ENCODE measurements at places on chromosomes 7 and 10.

DNA sequence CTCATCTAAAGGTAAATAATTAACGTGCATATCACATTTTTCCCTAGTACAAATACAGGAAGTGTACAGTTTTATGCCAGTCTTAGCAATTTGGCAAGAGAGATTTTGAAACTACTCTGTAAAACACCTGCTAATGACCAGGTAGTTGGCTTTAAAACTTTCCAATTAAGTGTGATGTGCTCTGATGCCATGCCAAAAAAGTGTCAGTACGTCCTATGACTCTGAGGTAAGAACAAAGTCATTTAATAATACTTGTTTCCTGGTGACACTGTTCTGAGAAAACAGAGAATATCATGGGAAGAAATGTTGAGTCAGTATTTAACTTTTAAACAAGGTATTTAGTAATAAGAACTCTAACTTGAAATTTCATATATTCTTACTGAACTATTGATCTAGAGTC, 9.6 kb downstream of the PDZD8 start:
- no peak for DNase-seq

DNA sequence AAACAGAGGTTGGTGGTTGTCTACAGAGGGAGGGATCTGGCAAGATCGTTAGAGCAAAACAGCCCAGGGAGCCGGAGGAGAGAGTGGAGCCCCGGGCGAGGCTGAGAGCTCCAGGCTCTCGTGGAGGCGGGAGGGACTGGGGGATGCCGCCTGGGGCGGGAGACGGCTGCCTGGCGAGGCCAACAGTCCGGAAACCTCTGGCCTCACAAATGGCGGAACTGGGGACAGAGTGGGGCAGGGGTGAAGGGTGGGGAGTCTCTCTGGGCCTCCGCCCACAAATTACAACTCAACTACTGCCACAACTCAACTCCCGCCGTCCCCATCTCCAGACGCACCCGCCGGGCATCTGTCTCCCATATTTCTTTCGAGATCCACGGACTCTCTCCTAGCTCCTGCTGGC, 47.7 kb downstream of the CLEC2L start:
- DNase-seq = no peak

DNA sequence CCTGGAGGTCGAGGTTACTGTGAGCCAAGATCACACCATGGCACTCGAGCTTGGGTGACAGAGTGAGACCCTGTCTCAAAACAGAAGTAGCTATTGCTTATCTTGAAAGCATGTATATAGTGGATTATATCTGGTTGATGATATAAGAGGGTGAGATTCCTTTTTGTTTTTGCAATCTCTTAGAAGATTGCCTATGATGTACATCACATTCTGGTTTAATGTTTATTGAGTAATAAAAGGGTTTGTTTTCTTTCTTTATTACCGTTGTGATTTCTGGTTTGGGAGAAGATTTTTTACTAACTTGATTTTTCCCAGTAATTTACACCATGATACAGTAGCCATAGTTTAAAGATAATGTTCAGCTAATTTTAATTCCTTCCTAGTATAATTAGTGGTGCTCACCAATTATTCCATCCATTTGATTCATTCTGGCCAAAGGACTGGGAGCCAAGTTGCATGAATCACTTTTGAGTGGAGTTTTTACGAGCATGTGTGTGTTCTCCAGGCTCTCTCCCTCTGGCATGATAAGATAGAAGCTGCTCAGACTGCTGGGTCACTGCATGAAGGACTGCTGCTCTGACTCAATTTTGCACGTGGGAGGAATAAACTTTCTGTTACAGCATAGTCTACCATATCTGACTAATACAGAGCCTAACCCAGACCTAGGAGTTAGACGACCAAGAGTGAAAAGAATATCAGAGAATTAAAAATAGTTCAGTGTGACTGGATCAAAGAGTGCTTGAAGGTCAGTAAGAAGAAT, 13.5 kb upstream of the TSPAN13 start:
- DNase-seq = no peak

- no peak for DNase-seq
Observed at GRCh38 chr10:79559726-79560125, 481 bp downstream of the SFTPA2 start.

DNA sequence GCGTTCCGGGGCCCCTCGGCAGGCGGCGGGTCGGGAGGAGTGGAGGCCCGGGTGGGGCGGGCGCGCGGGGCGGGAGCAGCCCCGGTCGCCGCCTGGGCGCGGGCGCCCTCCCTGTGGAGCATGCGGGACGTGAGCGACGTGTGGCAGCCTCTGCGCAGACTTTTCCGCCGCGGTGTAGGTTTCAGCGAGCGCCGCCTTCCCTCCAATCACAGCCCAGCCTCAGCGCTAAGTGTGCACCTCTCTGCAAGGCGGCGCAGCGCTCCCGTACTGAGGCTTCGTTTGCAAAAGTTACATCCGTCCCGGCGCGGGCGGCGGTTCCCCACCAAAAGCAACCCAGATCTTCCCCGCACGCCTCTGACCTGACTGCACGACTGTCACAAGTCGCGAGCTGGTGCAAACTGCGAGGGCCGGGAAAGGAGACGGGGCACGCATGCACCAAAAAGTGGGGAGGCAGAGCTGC, 1.2 kb upstream of the PFKFB3 start:
- DNase-seq = peak; percentile 83

DNA sequence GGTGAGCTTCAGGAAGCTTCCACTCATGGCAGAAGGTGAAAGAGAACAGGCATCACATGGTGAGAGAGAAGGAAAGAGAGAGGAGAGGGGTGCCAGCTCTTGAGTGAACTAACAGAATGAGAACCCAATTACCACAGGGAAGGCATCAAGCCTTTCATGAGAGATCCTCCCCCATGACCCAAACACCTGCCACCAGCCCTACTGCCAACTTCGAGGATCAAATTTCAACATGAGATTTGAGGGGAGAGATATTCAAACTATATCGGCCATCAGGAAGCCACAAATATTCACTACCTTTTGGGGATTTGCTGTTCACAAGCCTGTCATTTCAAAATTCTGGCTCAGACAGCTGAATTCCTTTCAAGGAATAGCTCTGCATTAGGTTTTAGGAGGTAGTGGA, 39.9 kb upstream of the SMNDC1 start:
- no peak for DNase-seq

DNA sequence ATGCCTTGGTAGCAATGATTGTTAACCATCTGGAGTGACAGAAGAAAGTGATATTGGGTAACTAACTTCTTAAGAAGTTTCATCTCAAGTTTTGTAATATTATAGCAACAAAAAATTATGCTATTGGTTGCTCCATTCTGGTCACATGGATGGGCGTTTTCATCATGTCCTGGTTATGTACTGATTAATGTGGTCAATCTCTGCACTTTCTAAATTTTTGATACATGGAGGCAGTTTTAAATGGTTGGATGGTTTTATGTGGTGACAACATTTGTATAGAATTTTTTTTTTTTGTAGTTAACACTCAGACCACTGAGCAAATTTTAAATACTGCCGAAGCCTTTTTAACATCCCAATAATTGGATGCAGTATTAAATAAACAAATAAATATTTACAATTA, 55.2 kb upstream of the CCAR1 start:
- DNase-seq = no peak

- DNase-seq = no peak
Observed at GRCh38 chr7:96285579-96285978, 36.3 kb downstream of the SLC25A13 start.

DNA sequence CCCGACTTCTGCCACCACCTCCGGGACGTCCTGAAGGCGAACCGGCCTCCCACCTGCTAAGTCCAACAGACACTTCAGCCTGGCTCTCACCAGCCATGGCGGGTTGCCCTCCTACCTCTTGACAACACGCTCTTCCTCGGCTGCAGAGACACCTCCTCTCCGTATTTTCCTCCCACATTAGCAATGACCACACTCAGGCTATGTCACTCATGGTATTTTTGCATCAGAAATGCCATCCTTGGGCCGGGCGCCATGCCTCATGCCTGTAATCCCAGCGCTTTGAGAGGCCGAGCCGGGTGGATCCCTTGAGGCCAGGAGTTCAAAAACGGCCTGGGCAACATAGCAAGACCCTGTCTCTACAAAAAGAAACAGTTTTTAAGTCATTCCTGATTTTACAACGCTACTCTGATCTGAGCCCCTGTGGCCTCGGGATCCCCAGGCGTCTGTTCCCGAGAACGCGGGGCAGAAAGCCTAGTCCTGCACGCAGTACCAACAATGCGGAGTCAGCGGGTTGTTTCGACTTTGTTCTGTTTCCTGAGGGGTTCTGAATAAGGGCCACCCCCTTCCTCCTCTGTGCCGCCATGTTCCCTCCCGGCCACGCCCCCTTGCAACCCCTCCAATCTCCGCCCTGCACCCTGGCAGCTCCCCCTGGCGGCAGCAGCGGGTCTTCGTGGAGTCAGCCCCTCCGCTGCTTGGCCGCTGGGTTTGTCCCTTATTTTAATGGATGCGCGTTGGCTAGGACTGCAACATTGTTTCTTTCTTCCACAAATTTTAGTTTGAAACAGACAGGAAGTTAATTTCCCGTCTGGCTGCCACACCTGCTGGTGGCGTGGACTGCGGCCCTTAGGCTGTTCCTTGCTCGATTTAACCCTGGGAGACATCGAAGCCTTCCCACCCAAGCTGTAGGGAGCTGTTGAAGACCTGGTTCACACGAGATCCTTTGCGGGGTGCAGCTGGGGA, 9.7 kb upstream of the ZFAND2A start:
- peak; percentile 76 for DNase-seq

DNA sequence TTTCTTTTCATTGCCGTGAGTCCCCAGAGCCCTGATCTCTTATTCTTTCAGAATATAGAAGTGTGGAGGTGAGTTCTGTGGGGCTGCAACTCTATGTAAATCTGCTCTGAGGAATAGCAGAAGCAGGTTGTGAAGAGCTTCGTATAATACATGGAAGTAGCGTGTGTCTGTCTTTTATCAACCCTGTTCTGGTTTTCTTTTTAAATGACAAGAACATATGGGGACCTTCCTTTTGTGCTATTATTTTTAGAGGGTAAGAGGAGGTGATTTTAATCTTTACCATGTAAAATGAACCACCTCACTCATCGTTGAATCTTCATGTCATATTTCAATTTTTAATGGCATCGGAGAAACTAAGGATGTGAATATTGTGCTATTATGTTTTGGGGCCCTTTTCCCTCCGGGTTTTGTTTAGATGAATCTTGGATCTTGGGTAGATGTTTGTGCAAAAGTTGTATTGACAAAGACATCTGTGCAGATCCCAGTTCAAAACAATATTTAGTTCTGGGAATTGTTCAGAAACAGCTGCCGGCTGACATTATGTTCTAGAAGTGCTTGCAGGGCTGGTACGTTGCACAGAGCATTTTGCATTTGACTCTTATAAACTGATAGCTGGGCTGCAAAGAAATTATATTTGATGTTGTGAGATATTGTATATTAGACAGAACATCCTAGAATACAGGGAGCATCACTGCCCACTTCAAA, 46.7 kb downstream of the PLXDC2 start:
- DNase-seq = no peak

DNA sequence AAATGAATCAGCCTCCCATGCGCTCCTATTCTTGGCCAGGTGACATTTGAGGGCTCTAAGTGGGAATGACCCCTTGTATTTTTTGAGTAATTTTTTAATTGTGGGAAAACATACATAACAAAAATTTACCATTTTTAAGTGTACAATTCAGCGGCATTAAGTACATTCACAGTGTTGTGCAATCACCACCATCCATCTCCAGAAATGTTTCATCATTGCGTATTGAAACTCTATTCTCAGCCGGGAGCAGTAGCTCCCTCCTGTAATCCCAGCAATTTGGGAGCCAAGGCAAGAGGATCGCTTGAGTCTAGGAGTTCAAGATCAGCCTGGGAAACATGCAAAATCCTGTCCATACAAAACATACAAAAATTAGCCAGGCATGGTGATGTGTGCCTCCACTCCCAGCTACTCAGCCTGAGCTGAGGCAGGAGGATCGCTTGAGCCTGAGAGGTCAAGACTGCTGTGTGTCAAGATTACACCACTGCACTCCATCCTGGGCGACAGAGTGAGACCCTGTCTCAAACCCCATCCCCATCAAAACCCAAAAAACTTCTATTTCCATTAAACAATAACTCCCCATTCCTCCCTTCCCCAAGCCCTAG, 2.5 kb downstream of the ANTXRL start:
- DNase-seq = no peak

Measured in activated naive CD4-positive, alpha-beta T cell treated with Interleukin-2 at 50 U/mL for 16 hours (primary cell).